ENCODE measurements at places on chromosomes 4 and X. TPM values are rescaled to one million over a fixed set of nuclear protein-coding genes. Genes with fewer than 3 reads are reported as not detected.

- peaks cover 81% of the 10 kb centered on the region for H3K36me3 ChIP-seq
- no peak for DNase-seq
- peaks cover 76% of the 10 kb centered on the region for H3K4me1 ChIP-seq
Observed at GRCh38 chrX:45761920-45762319, 561.2 kb upstream of the DIPK2B start.

Gene YIPF7
- total RNA-seq = not detected

Gene PFKFB1
- not detected for total RNA-seq

GRCh38 chrX:50827996-50828395, 14.0 kb upstream of the SHROOM4 start:
- H3K4me1 ChIP-seq = no peaks in the 10 kb centered on the region
- no peak overlapping the region for H3K4me3 ChIP-seq
- no peak overlapping the region for H3K27ac ChIP-seq
- H3K36me3 ChIP-seq = no peaks in the 10 kb centered on the region

DNA sequence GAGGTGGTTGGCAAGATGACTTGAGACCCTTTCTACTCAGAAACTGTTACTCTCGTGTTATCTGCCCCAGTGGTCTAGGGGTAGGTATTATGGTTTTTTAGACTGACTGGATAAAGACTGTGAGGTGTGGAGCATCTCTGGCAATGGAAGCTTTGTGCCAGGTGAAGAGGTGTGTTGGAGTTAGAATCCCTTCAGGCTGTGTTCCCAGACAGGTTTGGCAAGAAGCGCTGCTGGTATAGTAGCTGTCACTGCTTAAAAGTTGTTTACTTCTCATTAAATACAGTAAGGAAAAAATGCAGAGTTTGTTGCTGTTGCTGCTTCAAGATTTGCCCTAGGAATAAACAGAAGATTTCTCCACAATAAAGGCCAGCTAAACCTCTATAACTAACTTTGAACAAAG, 35.3 kb downstream of the AREG start:
- H3K4me3 ChIP-seq = no peak overlapping the region
- no peaks in the 10 kb centered on the region for H3K36me3 ChIP-seq
- no peaks in the 10 kb centered on the region for H3K27me3 ChIP-seq

DNA sequence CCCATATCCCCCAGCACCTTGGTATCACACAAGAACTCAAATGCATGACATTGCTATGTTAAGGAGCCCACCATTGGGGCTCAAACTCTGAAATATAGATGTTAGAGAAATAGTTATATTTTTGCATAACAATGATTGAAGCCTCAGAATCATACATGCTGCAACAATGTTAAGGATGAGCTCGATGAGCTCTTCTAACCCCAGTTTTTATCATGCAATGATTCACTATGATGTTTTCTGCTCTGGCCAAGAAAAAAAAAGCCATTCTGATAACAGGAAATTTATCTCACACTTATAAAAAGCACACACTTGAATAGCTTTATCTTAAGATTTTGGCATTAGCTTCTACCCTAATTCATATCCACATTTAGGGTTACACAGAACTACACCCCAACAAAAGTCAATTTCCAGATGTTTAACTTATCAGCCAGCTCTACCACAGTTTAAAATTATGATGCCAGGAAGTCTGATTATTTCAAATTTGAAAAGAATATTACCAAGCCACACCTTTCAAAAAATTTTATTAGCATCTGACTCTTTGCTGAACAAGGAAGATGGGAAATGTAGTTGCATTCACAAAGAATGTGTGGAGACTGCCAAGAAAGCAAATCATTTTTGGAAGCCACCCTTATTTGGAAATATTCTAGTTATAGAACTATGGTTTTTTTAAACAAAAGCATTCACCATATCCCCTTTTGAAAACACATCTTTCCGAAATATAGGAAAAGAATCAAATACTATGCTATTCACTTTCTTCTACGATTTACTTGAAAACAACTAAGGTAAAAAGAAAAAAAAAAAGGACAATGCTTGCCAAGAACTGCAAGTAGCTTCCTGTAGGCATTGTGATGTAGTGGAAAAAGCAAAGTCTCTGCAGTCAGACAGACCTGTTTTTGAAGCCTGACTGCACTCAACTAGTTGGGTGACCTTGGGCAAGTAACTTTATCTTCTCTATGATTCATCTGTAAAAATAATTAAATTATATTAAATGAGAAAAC, 100.8 kb upstream of the PLS3 start:
- DNase-seq = peak; percentile 7
- peak overlapping the region; percentile 52 for H3K27ac ChIP-seq
- H3K4me3 ChIP-seq = peak overlapping the region; percentile 43
- no peaks in the 10 kb centered on the region for H3K27me3 ChIP-seq

- H3K27ac ChIP-seq = no peak overlapping the region
- peaks cover under 1% of the 10 kb centered on the region for H3K4me1 ChIP-seq
- no peak overlapping the region for H3K4me3 ChIP-seq
- H3K27me3 ChIP-seq = peaks cover 4% of the 10 kb centered on the region
- no peak for DNase-seq
Observed at GRCh38 chr4:185651137-185651677, 115.9 kb upstream of the PDLIM3 start.

DNA sequence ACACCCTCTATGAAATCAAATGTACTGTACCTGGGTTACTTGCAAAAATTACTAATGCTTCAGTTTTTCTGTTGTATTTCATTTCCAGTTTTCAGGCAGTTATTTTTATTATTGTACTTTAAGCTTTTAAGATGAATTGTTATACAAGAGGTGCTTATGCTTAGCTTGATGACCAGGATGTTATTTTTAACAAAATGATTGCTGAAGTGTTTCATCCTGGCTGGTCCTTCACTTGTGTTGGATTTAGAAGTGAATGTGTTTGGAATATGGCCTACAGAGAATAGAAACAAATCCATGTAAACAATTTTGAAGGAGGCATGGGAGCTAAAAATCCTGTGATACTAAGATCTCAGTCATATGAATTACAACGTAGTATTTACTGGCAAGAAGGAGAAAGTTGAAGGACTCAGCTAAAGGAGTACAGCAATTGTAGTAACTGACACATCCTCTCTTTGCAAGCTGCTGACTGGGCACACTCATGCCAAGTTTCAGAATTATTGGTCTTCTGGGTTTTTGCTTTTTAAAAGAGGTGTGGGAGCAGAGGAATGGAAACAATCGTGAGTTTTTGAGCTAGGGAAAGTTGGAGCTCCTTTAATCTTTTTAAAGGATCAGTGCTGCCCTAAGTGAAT, 9.2 kb downstream of the UBE2A start:
- peak overlapping the region; percentile 42 for H3K27ac ChIP-seq
- H3K36me3 ChIP-seq = no peaks in the 10 kb centered on the region
- H3K27me3 ChIP-seq = no peaks in the 10 kb centered on the region

Gene SLC16A2
- total RNA-seq = 68.5 TPM

DNA sequence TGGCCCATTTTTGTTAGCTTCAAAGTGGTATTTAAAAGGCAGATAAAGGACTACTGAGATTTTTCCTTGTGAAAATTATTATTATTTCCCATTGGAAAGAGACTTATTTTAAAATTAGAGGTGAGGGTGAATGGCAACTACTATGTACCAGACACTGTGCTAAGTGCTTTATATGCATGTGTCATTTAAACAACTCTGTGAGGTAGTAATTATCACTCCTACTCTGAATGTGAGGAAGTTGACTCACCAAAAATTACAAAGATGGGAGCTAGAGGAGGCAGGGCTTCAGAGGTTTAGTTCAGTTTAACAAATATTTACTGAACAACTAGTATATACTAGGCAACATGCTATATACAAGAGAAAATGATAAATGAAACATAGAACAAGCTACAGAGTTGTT, 78.2 kb downstream of the MSL3 start:
- H3K27me3 ChIP-seq = no peaks in the 10 kb centered on the region
- H3K27ac ChIP-seq = no peak overlapping the region
- H3K36me3 ChIP-seq = no peaks in the 10 kb centered on the region
- H3K4me1 ChIP-seq = no peaks in the 10 kb centered on the region
- H3K4me3 ChIP-seq = no peak overlapping the region
- DNase-seq = no peak

DNA sequence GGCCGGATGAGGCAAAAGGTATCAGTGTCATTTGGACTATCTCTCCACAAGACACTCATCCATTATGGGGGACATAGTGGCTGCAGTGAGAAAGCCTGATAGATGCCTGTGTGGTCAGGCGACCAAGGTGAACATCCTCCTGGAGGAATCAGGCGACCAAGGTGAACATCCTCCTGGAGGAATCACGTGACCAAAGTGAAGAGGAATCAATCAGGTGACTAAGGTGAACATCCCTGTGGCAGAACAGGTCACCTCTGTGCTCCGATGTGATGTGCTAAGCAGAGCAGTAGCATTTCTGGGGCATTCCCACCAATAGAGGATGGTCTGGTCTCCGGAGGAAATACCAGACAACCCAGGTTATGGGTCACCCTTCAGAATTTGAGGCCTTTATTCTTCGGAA, 44.0 kb downstream of the RNF212 start:
- no peak overlapping the region for H3K4me3 ChIP-seq
- peaks cover 39% of the 10 kb centered on the region for H3K27me3 ChIP-seq
- no peak for DNase-seq
- no peaks in the 10 kb centered on the region for H3K36me3 ChIP-seq

DNA sequence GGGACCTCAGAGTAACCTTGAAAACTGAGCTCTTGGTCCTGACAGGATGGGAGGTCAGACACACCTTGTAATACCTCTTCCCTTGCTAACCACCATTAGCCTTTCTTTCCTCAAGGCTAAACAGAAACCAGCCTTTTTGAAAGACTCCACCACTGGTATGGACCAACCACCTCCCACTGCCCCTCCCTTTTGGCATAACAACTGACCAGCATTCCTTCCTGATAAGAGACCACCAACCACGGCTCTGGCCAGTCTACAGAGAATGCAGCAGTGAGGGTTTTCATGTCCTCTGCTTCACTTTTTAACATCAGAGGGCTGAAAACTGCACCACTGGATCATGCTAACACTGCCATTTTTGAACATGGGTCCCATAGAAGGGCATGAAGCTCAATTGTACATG, 100.2 kb upstream of the MID1IP1 start:
- no peak overlapping the region for H3K4me3 ChIP-seq
- H3K27ac ChIP-seq = no peak overlapping the region
- no peaks in the 10 kb centered on the region for H3K36me3 ChIP-seq
- no peaks in the 10 kb centered on the region for H3K27me3 ChIP-seq

Gene SPATA4
- total RNA-seq = 0.32 TPM

Measured in HFFc6 (cell line).